Activated naive CD4-positive, alpha-beta T cell (primary cell): ENCODE measurements at places on chromosomes 13 and 19.

DNA sequence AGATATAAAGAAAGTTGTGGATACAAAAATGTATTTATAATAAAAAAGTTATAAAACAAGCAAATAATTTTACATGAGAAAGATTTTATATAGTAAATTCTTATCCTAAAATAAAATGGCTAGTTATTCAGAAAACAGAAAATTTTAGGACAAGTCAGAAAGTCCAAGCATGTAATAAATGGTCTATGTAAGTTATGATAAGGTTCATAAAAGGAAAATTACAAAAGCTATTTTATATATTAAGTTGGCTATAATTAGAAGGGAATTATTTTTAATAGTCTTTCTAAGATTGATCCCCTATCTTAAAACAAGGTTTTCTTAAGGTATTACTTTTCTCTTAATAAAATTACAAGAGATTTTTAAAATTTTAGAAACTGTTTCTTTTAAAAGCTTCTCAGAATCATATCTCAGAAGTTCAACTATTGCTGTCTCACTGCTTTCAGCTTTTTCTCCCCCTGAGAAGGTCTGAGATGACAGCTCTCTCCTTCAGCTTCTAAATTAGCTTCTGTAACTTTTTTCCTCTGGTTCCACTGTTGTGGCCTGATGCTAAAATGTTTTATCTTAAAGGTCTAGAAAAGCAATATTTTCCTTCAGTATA lies 8.7 kb downstream of the CCDC169 start:
- DNase-seq = no peak

- DNase-seq = no peak
Measured at GRCh38 chr19:18789883-18790565, 1.1 kb downstream of the COMP start.

DNA sequence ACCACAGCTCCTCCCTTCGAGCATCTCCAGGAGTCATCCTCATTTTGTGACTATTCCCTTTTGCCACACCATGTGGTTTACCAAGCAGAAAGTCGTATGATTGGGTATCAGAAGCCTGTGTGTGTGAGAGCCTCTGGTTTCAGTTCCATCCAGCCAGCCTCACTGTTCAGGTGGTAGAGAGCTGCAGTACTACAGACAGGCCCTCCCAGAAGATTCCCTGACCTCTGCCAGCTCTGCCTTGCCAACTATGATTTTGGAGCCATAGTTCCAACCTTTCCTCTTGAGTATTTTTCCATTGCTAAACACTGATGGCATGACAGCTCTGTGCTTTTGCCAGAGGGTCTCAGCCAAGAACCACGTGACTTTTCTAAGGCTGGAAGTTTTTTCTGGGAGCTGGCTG lies 82.5 kb downstream of the DHRS12 start:
- DNase-seq = no peak

- DNase-seq = no peak
Measured at GRCh38 chr13:62046512-62046911, 630.9 kb upstream of the PCDH20 start.

DNA sequence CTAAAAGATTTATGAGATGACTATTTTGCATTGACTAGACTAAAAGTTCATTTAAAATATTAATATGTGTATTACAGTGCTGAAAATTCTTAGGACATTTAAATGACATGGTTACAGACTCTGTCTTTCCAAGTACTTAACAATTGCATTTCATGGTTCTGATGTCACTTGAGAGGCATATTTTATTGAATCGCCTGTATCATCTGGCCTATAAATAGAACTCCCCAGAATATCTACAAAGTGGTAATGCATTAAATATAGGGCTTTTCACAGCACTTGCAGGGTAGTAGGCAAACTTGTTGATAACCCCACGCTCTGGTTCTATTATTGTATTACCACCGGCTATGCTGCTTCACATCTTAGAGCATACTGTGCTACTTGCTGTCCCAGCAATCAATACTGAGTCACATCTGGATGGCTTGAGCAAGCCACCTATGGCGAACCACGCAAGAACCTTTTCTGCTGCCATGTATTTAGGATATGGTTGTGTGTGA lies 400.6 kb downstream of the HS6ST3 start:
- DNase-seq = no peak

- no peak for DNase-seq
Measured at GRCh38 chr13:99133848-99134247, 66.8 kb upstream of the UBAC2 start.

- DNase-seq = no peak
Measured at GRCh38 chr13:79870766-79871165, 389.8 kb downstream of the NDFIP2 start.

- no peak for DNase-seq
Measured at GRCh38 chr13:91894316-91894715, 495.9 kb downstream of the GPC5 start.
